ENCODE measurements at places on chromosomes 3 and 15. TPM values are rescaled to one million over a fixed set of nuclear protein-coding genes. Genes with fewer than 3 reads are reported as not detected.

LYSMD2 gene
- 23.8 TPM for total RNA-seq

ARGFX gene
- total RNA-seq = not detected

SEMA3F gene
- 11.5 TPM for total RNA-seq

SV2B gene
- total RNA-seq = 0.08 TPM

ESYT3 gene
- total RNA-seq = 1.2 TPM

GATM gene
- 2.2 TPM for total RNA-seq

CFAP100 gene
- not detected for total RNA-seq

TTBK2 gene
- 2.6 TPM for total RNA-seq

GABRG3 gene
- total RNA-seq = not detected

SLC12A1 gene
- not detected for total RNA-seq

TRIM42 gene
- total RNA-seq = not detected

CLRN1 gene
- total RNA-seq = not detected

LRRC34 gene
- total RNA-seq = not detected
